ENCODE measurements at places on chromosomes 2 and 18.

DNA sequence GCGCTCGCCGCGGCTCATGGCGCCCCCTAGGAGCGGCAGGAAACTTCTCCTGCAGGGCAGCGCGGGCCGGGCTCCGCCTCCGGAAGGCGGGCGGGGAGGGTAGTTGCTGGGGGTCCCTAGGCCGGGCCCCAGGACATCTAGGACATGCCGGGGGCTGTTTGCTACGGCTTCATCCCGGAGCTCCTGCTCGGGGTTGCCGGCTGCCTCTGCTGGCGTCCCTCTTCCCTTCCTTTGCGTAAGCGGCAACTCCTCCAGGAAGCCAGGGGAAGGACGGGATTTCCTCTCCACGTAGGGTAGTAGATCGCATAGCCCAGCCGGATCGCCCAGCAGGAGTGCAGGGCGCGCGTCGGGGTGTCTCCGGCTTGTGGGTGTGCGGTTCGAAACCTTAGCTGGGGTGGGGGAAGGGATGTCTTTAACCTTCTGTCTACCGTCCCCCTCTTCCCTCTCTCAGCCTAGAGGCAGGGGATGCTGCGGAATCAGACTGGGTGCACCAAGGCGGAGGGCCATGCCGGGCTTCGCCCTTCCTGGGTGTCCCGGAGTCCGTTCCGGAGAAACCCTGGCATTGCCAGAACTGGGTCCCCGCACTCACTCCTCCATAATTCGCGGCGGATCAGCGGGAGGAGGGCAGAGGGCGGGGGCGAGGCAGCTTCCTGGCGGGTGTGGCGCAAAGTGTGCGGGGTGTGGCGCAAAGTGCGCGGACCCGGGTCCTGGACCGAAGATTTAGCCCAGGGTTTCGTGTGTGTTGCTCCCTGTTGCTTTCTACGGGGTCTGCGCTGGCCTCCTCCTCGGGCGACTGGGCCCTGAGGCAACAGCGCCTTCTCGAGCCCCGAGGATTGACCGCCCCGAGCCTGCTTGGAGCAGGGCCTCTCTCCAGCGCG, 12.2 kb upstream of the SKOR2 start:
- DNase-seq = no peak

DNA sequence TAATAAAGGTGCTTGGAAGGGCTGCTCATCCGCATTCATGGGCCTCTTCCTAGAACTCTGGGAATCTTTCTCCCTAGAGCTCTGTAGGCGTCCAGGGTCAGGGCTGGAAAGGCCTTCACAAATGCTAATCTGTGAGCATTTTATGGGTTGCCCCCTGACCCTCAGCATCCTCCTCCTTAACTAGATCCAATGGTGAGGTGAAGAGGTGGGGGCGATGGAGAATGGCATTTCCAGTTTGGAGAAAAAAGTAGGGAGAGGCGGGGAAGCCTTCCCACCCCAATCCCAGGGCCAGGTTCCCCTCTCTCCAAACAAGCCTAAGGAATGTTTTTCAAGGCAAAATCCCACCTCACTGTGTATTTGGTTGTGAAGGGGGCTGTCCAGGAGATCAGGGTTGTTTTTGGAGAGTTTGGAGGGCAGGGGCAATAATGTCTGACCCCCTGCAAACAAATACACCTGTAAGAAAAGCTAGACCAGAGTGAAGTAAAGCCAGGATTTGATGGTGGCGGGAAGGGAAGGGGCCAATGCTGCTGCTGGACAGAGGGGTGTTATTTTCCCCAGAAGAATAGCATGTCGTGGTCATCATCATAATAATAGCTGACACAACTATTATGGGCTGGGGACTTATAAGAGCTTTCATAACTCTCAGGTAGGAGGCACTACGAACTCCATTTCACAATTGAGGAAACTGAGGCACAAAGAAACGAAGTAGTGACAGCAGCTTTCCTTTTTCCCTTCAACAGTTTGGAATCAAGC, 1.4 kb upstream of the MYCN start:
- no peak for DNase-seq

DNA sequence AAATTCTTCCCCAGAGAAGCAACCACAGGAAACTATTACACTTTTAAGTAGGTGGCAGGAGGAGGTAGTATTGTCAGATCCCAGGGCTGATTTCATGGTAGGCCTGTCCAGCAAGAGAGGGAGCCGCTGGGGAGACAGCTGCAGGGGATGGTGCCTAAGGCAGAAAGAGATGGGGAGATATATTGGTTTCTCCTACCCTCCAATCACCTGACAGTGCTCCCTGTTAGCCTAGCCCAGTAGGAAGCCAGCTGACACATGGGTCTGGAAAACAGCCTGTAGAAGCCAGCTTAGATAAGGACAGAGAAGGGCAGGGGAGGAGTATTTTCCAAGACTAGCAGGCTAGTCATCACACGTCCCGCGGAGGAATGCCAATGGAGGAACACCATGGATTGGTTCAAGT, 8.2 kb upstream of the SPOPL start:
- no peak for DNase-seq

DNA sequence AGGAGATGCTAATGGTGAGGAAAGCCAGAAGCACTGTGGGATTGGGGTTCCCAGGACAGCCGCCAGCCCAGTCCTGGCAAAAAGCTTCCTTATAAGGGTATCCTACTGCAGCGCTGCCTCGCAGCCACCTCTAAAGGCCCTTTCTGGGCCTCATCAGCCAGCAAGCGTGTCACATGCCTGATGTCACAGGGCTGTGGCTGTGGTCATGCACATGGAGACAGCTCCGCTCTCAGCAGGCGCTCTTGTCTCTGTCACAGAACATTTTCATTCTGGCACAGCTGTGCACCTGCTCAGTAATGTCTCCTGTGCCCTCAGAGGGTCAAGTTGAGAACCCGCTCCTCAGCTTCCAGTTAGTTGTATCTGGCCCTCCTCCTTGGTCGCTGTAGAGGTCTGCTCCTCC, 17.7 kb upstream of the MAL start:
- peak; percentile 23 for DNase-seq

DNA sequence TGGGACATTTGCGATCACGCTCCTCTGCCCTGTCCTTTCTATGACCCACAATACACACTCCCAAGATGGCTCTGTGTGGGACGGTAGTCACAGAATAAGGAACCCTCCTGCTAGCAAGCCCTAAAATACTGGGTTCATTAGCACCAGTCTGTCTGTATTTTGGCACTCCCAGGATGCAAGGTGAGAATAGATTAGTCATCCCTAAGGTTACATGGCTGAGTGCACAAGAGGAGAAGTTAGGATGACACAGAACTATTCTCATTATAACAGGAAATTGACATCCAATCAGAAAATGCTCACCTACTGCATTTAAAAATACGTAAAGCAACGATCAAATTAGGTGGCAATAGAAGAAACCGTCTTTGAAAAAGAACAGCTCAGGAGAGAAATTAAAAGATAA, 590.2 kb downstream of the EPHA4 start:
- no peak for DNase-seq

GRCh38 chr2:236577481-236578410, 8.1 kb downstream of the ACKR3 start:
- peak; percentile 22 for DNase-seq

DNA sequence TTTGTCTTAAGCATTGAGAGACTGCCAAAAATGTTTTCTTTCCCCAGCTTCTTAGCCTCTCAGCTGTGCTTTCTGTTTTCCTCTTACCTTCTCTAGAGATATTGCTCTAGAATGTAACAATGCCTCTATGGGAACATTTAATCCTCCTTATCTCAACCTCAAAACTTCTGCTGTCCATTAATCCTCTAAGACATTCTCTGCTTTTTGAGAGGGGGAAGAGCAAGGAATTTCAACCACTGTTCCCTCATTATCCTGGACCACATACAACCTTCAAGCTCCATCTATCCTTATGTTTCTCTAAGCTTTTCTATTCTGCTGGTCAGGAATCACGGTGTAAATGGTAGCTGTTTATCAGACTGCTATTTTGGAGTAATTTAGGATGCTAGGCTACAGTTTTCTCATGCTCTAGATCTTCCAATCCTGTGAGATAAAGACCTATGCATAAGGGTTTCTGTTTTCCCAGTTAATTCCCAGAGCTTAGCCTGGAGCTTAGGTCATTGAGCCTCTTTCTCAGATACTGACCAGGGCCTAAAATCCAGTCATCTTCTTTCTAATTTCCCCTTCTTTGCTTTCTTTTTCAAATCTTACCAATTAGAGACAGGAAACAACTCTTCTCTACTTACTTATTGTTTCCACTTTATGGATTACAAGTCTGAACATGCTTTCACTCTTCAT, 282.0 kb downstream of the CALCRL start:
- no peak for DNase-seq

DNA sequence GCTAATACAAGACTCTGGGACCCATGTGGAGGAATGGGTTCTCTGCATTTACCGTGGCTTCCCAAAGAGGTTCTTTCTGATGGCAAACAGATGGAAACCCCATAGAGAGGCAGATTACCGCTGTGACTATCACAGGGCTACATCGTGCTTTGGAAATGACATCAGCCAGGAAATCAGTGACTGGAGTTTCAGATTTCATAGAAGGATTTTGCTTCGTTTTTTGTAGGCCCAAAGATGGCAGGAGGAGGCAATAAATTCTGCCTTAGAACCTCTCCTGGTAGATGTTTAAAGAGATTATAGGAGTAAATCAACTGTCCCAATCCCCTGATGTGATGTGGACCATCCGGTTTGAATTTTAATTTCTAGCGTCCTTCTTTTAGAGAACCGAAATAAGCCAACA, 214.1 kb downstream of the AGPS start:
- no peak for DNase-seq

DNA sequence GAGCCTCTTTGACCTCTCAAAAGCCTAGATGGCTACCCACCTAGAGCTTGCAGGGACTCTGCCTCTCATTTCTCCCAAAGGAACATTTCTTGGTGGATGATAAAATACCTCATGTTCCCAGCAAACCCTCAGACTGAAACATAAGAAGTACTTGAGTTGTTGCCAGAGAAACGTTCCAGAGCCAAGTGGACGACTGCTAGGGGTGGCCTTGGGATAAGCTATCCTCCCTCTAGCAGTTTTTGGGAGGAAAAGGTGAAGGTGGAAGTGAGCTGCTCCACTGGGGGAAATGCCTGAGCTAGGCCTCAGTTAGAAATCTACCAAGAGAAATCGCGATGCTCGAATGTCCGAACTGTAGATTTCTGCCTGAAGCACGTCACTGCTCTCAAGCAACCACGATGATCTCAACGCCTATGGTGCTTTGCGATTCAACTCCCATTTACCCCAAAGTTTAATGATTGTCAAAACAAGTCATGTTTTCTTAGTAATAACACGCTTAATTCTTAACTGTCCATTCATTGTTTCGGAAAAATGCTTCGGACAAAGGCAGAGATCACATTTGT, 91.5 kb downstream of the CCBE1 start:
- no peak for DNase-seq

- DNase-seq = no peak
Observed at GRCh38 chr2:47003641-47004427, 88.2 kb upstream of the MCFD2 start.

DNA sequence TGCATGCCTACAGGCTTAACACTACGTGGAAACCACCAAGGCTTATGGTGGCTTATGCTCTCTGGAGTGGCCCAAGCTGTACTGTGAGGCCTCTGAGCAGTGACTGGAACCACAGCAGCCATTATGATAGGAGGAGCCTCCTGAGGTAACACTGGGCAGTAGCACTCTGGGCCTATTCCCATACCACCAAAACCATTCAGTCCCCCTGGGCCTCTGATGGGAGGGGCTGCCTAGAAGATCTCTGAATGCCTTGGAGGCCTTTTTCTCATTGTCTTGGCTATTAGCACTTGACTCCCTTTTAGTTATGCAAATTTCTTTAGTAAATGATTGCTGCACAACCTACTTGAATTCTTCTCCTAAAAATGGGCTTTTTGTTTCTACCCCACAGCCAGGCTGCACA, 985.0 kb downstream of the DPP10 start:
- no peak for DNase-seq

GRCh38 chr2:225223301-225223700, 176.2 kb upstream of the NYAP2 start:
- no peak for DNase-seq

DNA sequence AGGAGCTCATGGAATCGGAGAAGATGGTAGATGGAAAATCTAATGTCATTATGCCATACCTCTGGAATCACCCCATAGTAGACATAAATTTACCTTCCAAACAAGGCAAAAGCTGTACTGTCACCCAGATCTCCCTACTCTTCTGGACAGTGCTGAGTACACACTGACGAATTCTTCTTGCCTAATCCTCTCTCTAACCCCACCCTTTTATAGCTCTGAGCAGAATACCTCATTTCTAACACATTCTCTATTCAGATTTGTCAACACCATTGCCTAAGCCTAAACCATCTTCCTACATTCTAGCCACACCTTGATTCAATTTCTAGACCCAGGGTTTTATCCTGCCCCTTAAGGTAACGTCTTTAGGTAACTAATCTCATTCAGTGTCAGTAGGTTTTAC, 321.0 kb upstream of the NRP2 start:
- DNase-seq = no peak

DNA sequence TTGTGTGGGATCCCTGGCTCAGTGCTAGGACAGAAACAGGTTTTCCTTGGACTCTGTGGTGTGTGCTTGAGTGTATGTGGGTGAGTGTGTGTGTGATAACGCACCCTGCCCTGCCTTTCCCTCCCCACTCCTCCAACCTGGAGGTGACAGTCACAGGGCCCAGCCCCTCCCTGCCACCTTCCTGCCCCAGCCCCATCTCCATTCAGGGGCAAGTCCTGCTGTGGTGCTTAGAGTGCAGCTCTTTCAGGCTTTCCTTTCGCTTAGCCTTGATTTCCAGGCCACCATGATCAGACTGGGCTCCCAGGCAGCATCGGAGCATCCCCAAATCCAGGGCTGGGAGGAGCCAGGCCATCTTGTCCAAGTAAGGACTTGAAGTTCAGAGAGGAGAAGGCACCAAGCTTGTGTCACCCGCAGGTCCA, 185.2 kb downstream of the ZFP36L2 start:
- no peak for DNase-seq

GRCh38 chr2:85212841-85213240, 79.6 kb downstream of the TCF7L1 start:
- DNase-seq = no peak

DNA sequence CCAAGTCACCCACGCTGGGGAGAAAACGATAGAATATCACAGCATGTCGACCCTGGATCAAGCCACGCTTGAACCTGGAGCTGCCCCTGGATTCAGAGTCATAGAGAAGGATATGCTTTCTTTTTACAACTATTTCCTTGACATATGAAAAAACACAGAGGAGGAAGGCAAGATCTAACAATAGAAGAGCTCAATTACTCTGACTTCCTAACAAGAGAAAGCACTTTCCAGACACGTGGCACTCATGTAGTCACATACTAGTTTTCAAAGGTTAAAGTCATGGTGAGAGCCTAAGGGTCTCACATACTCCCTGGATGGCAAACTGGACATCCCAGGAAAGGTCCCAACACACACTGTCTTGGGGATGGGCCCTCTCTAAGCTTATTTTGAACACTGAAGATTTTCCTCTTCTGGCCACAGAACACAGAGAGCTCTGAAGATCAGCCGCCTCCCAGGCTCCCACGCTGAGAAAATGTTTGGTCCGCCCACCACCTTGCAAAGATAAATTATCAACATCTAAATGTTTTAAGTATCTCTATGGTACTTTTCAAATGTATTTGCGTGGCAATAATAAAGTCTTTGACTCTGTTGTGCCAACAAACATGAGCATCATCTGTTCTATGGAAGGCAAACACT, 4.9 kb downstream of the PXDN start:
- DNase-seq = no peak
